Activated CD8-positive, alpha-beta memory T cell treated with anti-CD3 and anti-CD28 coated beads for 4 hours (primary cell): ENCODE measurements at places on chromosomes 7 and 10.

DNA sequence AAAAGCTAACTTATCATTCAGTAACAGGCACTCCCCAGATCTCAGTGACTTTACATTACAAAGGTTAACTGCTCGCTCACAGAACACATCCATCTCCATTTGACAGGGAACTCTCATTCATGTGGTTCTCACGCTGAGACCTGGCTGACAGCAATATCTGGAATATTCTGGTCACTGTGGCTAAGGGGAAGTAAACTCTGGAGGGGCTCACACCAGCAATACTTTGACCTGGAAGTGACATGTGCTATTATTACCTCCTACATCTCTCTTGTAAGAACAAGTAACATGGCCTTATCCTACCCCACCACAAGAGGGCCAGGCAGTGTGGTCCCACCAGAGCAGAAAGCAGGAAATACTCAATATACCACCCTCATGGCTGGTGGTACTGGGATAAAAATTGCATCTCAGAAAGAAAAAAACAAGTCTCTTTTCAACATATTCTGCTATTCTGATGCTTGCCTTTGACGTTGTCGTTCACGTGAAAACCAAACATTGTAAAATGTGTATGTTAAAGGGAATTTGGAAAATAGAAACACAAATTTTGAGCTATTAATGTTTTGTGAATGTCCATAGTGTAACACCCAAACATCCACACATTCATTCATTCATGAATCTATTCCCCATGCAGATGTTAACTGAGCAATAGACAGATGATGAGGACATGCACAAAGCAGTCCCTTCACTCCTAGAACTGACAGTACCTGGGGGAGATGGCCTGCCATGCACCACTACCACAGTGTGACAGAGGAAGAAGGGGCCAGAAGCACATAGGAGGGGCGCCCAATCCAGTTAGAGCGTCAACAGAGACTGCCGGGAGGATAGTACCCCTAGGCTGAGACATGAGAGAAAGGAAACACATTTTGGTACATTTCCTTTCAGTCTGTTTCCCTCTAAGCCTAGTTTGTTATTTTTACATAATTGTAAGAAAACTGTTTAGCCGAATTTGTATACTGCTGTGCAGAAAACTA lies 166.0 kb upstream of the SP4 start:
- no peak for DNase-seq

GRCh38 chr7:43921423-43921822 lies 4.8 kb upstream of the UBE2D4 start:
- DNase-seq, result no peak

DNA sequence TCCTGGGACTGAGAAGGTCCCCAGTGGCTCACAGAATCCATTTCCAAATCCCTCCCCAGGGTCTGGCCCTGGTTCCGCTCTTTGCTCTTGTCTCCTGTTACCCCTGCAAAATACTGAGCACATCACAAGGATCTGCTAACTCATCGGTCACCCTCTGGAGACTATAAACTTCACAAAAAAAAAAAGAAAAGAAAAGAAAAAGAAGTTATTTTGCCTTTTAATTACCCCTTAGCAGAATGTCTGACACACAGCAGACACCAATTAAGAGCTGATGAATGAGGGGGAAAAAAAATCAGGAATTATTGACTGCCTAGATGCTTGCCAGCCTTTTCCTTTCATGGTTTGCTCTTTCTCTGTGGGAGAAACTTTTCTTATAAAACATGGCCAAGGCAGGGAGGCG lies 578.7 kb downstream of the GRID1 start:
- no peak for DNase-seq

- DNase-seq, result no peak
Observed at GRCh38 chr7:76514926-76515771, 4.8 kb downstream of the UPK3B start.

- DNase-seq, result no peak
Observed at GRCh38 chr10:77844713-77845445, 81.7 kb downstream of the DLG5 start.

GRCh38 chr7:20440472-20441105 lies 109.9 kb downstream of the ITGB8 start:
- no peak for DNase-seq

- DNase-seq, result no peak
Observed at GRCh38 chr10:116211682-116212081, 61.3 kb downstream of the GFRA1 start.

GRCh38 chr7:101754424-101755159 lies 62.8 kb upstream of the CUX1 start:
- DNase-seq, result no peak

- no peak for DNase-seq
Observed at GRCh38 chr7:21886396-21886795, 59.3 kb downstream of the CDCA7L start.

- no peak for DNase-seq
Observed at GRCh38 chr7:11613292-11613930, 218.6 kb downstream of the THSD7A start.

DNA sequence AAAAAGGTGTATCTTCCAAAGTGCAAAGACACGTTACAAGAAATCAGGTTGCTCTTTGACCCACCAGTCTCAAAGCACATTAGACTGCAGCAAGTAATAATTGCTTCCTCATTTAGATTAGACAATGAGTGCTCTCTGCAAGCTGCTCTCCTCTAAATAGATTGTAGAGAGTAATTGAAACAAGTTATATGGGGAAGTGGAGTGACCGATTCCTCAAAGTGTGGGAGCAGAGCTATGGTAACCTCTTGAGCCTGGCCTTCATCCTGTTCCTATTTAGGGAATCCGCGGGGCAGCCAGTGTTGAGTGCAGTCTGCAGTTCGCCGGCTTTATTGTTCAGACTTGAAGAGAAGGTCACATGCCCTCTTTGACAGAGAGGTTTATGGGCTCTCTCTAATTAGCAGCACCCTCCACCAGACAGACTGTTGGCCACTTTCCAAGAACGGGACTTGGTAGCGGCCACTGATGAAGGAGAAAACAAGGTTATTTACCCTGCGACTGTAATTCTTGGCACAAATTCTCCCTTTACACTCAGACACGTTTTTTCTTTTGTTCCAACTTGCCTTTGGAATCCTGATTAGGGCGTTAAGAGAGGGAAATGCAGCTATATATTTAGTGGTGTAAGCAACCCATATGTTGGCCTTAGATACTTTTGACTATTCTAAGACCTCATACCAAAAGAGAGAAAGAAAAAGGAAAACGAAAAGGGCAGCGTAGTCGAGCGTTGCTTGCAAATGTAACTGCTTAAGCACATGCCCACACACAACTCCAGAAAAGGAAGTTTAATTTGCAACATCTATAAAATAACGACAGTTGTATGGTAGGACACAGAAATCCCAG lies 107.5 kb downstream of the REEP3 start:
- DNase-seq, result no peak

- DNase-seq, result no peak
Observed at GRCh38 chr7:34240417-34240816, 335.1 kb downstream of the BMPER start.

DNA sequence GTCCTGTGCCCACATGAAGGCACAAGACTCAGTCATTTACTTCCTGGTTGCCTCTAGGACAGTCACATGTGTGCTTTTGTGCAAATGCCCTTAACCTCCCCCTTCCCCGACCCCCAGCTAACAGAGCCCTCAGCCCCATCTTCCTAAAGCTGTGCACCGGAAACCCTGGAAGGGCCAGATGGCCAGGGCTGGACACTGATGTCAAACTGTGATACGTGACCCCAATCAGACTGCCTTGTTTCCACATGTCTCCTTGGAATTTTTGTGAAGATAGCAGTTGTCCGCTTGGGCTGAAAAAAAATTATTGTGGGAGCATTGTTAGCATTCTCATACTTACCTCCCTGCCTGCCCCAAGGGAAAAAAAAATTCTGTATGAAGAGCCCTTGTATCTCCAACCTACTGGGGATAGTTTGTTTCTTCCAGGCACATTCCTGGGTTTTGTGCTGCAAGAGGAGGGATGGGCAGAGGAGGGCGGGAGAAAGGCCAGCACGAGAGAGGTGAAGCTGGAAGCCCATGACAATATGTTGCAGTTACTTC lies 17.0 kb upstream of the ADAM12 start:
- no peak for DNase-seq

GRCh38 chr7:68623030-68623429 lies 975.2 kb upstream of the AUTS2 start:
- no peak for DNase-seq

GRCh38 chr10:84395581-84395980 lies 67.2 kb downstream of the CCSER2 start:
- no peak for DNase-seq

GRCh38 chr10:72333112-72334015 lies 21.4 kb downstream of the DNAJB12 start:
- DNase-seq, result no peak

DNA sequence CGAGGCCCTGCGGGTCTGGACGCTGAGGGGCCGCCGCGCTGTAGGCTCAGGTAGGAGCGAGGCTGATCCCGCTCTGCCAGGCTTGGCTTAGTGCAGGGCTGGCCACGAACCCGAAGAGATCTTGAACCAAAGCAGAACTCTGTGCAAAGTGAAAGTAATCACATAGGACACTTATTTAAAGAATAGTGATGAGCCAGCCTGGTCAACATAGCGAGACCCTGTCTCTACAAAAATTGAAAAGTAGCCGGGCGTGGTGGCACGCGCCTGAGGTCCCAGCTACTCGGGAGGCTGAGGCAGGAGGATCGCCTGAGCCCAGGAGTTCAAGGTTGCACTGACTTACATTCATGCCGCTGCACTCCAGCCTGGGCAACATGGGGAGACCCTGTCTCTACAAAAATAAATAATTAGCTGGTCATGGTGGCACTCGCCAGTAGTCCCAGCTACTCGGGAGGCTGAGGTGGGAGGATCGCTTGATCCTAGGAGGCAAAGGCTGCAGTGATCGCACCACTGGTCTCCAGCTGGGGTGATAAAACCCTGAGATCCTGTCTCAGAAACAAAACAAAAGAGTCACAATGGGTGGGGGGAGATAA lies 541 bp downstream of the ZSCAN25 start:
- no peak for DNase-seq

- no peak for DNase-seq
Observed at GRCh38 chr7:137850571-137850970, 3.8 kb upstream of the DGKI start.

DNA sequence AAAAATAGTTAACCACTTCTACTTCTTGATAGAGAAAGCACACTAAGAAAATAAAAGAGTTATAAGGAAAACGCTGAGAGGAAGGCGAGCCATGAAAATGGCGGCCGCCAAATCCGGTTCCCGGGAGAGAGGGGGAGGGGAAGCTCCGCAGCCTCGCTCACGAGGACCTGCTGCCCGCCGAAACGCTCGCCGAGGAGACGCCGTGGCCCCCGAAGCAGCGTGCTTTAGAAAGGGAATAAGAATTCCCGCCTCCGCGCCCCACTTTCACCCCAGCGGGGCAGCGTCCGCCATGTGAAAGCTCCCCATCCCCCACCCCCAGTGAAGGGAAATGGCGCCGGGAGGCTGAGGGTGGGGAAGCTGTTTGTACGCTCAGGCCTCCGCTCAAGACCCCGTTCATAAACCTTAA lies 505 bp downstream of the HNRNPA2B1 start:
- peak; percentile 52 for DNase-seq

DNA sequence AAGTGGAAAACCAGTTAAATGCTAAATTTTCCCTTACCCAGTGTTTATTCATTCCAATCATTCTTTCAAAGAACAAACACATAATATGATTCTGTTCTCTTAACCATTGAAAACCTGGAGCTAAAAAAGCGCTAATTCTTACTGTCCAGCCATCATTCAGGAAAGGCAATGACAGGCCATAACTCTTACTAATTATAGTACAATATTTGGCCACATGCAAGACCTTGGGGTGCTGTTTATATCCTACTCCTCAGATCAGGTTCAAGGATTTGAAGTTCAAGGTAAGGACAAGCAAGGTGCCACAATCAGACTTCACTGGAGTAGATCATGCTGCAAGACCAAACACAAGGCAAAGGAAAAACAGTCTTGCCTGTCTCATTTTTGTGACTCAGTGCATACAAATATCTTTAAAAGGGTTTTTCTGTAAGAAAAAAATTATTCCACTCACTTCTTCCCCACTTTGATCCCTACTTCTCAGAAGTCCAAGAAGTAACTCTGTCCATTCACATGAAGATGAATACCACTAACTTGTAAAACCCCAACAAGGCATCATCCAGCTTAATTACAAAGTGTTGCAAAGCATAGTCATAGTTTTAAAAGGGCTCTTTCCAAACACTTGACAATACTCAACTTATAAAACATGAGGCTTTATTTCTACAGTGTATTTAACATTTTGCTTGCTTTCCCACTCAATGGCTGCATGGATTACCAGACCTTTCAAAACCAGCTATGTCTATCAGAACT lies 153.0 kb downstream of the DOCK4 start:
- DNase-seq, result no peak

DNA sequence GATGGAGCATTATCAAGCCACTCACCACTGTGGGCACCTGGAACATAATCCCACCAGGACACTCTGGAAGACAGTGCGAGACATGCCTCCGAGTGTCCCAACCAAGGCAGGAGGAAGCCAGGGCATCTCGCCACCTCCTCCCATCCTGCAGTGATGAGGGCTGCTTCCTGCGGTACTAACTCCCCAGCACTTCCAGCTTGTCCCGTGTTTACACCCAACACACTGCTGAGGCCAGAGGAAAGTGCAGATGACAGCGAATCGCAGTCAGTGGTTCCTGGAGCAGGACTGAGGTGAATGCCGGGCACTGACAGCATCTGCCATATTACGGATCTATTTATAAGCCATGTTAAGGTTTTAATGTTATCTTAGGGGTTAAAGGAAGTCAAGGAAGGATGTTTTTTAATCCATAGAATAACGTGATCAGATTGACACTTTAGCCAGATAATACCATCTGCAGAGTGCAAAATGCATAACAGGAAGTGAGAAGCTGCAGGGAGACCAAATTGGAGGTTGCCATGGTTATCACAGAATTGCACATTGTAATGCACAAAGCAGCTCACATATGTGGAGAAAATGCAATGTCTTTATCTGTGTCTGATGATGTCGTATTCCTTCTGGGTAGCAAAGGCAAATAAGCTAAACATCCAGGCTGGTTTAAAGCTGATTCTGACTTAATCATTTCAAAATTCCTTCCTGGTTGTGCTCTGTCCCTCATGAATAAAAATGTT lies 314.1 kb upstream of the C7orf33 start:
- DNase-seq, result no peak

- peak; percentile 67 for DNase-seq
Observed at GRCh38 chr7:74083117-74083876, at the start of gene LIMK1. LIMK1 (plus strand) TSS chr7:74083804; CDS start chr7:74083991, 187 bp downstream.

DNA sequence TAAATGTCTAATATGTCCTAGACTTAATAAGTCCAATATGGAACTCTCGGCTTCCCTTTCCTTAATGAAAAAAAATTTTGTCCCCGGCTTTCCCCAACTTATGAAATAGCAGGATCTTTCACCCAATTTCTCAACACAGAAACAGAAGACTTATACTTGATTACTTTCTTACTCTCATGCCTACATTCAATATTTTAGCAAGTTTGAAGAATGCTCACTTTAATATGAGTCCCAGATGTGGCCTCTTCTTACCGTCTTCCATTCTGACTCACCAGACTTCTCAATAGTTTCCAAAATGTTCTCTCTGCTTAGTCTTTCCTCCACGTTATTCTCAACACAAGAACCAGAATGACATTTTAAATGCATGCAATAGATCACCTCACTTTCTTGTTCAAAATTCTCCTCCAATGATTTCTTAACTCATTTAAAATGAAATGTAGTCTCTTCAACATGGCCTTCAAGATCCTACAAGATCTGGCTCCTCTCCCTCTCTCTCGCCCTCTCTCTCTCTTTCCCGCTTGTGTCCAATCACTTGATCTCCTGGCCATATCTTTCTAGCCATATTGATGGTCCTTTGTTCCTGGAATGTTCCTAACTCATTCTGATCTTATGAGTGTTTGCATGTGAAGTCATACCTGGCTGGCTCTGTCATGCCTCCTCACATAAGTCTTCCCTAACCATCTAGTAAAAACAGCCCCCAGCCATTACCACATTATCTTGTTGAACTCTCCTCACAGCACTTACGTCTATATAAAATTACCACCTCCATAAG lies 119.7 kb upstream of the FAM3C start:
- no peak for DNase-seq
